Panc1 (cell line): ENCODE measurements at places on chromosomes 2 and 18.

DNA sequence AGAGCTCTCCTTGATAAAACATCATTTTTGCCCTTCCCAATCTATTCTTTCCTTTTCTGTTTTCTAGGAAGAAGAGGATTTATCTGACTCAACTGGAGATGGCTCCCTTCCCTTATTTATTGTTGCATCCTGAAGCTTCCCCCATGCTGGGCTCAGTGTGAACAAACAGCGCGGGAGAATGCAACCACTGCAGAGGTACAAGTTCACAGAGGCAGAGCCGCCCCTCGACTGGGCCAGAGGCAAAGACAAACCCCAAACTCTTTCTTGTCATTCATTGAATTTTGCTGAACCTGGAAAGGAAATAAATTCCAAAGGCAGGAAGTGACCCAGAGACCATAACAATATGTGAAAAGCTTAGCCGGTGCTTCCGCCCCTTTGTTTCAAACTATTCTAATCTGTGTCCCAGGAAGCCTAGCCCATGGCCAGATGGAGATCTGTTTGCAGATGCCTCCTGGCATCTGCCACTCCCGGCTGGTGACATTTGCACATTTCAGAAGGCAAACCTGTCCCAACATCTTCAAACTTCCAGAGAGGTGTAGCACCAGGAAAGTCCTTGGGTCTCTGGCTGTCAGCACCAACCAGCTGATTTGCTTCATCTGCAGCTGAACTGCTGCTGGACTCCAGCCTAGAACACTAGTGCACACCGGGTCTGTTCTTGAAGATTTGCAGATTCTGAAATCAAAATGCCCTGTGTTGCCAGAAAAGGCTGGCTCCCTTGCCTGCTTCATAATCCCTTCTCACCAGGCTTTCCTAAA lies 79.4 kb upstream of the MAP4K3 start:
- DNase-seq, result no peak

DNA sequence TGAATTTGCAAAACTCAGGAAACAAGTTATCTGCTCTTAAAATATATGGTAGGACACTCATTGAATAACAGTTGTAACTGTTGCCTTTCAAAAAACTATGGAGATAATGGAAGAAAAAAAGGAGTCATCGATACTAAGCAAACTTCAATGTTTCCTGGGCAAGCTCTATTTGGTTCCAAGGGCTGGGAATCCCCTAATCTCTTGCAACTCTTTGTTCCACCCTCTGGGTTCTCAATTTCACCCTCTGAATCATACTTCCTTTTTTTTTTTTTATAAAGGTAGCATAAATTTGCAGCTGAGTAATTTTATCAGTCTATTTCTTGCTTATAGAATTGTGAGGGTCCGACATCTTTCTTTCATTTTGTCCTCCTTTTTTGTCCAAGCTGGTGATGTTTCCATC lies 36.7 kb downstream of the SLC9A4 start:
- no peak for DNase-seq

- DNase-seq, result no peak
Measured at GRCh38 chr2:238456970-238457926, 30.5 kb downstream of the ASB1 start.

GRCh38 chr2:175929850-175930249 lies 72.2 kb downstream of the LNPK start:
- DNase-seq, result no peak

DNA sequence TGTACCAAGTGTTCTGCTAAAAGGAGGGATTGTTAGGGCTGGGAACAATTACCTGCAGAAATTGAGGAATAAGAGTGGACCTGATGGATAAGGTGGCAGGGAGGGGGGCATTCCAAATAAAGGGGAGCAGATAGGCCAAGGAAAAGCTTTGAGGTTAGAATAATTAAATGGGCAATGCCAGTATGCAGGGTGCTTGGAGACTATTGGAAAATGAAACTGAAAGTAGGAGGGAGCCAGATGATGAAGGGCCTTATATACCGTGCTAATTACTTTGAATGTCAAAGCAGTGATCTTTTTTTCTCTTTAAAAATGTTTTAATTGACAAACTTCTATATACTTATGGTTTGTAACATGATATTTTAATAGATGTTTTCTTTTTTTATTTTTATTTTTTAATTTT lies 42.9 kb downstream of the MMADHC start:
- DNase-seq, result no peak

GRCh38 chr2:207558079-207558491 lies 28.3 kb downstream of the CREB1 start:
- no peak for DNase-seq

- no peak for DNase-seq
Measured at GRCh38 chr2:214232271-214232670, 178.6 kb upstream of the VWC2L start.

GRCh38 chr2:65417509-65418085 lies 14.8 kb downstream of the SPRED2 start:
- no peak for DNase-seq

GRCh38 chr18:8811115-8811514 lies 105.8 kb downstream of the MTCL1 start:
- no peak for DNase-seq

DNA sequence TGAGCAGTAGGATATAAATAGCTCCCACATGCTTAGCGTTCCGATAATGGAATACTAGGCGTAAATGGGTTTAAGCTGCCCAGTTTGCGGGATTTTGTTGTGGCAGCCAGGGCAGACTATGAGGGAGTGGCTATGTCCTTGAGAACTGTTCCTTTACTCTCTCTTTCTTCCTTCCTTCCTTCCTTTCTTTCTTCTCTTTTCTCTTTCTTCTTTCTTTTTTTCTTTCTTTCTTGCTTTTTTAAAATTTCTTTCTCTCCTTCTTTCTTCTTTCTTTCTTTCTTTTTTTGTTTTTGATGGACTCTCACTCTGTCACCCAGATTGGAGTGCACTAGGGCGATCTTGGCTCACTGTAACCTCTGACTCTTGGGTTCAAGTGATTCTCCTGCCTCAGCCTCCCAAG lies 9.1 kb upstream of the PRELID3A start:
- no peak for DNase-seq

GRCh38 chr2:70905443-70906421 lies 30.0 kb upstream of the ATP6V1B1 start:
- DNase-seq, result no peak

GRCh38 chr2:205073433-205074020 lies 528.3 kb downstream of the PARD3B start:
- no peak for DNase-seq

DNA sequence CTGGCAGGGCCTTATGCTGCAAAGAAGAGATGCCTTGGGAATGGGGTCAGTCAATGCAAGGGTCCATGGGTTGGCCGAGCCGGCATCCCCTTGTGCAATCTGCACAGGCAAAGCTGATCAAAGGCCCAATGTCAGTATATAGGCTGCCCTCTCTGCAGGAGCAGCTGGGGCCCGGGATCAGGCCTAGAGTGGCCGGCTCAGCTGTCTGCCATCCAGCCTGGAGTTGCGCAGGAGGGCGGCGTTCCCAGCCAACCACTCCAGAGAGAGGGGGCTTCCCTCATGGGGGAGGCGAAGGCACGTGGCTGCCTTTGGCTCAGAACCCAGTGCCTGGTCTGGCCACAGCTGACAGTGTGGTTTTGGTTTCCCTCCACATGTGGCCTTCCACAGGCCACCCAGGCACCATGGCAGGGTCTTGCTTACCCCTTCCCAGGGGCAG lies 3.9 kb downstream of the INPP5D start:
- no peak for DNase-seq

GRCh38 chr2:138762533-138762932 lies 17.7 kb downstream of the NXPH2 start:
- no peak for DNase-seq

- DNase-seq, result no peak
Measured at GRCh38 chr18:5772306-5773105, 122.8 kb downstream of the TMEM200C start.

- no peak for DNase-seq
Measured at GRCh38 chr2:10750610-10751009, 29.2 kb downstream of the ATP6V1C2 start.

- no peak for DNase-seq
Measured at GRCh38 chr2:187364696-187365095, 83.4 kb downstream of the CALCRL start.

GRCh38 chr2:42522035-42522434 lies 28.3 kb upstream of the KCNG3 start:
- DNase-seq, result no peak

DNA sequence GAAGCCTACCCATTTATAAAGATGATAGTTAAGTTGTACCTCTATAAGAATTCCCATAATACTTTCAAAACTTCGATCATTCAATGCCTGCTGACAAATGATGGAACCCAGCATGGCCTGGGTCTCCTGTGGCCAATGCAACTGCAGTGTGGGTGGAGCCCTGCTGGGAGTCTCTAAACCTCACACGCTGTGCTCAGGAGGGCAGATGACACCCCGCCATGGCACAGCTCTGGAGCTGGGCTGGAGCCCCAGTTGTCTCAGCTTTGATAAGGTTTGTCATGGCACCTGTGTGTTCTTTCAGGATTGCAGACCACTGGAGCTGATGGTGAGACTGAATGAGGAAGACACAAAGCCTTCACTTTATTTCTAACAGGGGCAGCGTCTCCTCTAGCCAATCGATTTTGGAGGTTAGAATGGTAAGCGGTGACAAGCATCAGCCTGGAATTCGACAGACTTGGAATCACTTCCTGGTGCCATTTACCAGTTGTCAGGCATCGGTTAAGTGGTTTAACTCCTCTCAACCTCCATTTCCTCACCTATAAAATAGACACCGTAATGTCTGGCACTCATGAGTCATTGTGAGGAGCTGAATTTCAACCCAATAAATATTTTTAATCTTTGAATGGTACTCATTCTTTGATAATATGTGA lies 383.6 kb upstream of the SALL3 start:
- DNase-seq, result no peak

DNA sequence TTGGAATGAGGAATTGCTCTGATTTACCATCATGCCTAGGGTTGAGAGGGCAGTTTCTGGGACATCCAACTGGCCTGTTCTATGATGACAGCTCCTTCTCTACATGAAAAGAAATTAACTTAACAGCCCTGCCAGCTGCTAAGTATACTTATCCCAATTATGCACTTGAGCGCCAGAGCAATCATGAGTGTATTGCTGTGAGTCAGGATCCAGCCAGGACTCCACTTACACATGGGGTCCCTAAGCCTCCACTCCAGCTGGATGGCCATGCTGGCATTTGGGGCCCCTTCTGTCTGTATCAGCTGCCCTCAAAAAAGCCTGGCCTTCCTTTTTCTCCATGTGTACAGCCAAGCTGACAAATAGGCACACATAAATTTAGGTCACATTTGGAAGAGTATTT lies 481.9 kb downstream of the TMX3 start:
- no peak for DNase-seq

DNA sequence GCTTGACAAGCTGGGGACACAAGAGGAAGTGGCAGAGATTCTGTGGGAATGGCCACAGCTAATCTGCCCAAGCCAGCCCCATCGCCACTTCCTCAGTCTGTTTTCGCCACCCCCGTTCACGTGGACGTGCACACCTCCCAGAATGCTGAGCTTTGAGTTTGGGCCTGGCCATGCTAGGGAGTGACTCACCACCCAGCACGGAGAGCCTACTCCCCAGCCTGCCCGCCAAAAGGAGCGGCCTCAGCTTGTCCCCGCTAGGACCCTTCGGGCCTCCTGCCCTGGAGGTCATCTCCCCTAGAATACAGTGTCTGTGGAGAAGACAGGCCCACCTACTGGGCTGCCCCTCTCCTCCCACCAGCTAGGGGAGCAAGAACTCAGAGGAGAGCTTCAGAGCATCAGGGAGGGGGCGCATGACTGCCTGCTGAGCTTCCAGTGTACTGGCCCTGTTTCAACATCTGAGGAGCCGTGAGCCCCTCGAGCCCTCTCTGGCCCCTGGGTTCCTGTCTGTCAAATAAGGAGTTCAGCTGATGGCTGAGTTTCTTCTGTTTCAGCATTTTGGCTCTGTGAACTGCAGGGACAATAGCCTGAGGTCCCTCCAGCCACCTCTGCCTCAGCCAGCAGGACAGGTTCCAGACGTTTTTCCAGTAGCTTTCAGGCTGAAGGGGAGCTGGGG lies 5.1 kb downstream of the SLC35F6 start:
- no peak for DNase-seq

- no peak for DNase-seq
Measured at GRCh38 chr18:30679285-30679930, 363.1 kb downstream of the DSC3 start.

DNA sequence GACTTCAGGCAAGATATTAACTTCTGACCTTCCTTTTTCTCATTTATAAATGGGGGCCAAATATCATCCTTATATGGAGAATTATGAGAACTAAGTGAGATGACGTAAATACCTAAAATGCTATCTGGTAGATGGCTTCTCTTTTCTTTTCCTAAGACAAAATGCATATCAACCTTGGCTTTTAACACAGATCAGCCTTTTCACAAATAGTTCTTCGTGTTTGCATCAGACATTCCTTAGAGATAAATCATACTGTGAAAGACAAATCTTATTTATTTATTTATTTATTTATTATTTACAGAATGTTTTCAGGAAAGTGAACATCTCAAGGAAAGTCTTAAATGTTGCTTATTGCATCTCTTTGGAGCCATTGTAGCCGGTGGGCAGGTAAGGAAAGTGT lies 62.8 kb downstream of the NBEAL1 start:
- peak; percentile 10 for DNase-seq

DNA sequence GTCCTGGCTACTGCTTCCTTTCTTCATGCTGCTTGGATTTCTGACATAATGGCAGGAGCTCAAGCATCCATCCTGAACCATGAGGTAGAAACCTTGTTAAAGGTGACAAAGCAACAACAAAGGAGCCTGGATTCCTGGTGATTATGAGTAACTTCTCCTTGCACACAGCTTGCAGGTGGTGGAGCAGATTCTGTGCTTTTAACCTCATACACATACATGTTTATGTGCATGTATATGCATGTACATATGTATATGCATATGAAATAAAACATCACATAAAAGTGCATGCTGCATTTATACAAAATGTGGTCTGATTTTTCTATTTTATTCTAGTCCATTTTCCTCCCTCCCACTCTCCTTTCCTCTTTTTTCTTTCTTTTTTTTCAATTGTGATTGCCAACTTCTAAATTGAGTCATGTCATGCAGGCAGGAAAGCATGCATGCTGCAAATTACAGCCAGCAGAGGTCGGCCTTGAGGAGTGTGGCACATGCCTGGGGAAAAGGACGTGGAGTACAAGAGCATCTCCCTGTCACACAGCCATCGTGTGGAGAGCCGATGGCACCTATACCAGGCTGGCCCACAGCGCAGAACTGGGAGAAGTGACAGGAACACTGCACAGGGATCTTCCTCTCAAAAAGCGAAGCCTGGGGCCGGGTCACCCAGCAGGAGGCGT lies 17.9 kb downstream of the LCT start:
- DNase-seq, result no peak

- DNase-seq, result no peak
Measured at GRCh38 chr2:134952608-134953007, 34.0 kb downstream of the CCNT2 start.

- no peak for DNase-seq
Measured at GRCh38 chr2:230874876-230875275, 10.1 kb downstream of the ITM2C start.

DNA sequence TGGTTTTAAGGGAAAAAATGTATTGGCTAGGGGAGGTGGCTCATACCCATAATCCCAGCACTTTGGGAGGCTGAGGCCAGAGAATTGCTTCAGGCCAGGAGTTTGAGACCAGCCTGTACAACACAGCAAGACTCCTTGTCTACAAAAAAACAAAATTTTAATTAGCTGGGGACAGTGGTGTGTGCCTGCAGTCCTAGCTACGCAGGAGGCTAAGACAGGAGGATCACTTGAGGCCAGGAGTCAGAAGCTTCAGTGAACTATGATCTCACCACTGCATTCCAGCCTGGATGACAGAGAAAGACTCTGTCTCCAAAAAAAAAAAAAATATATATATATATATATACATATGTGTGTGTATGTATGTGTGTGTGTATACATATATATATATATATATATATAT lies 18.5 kb downstream of the CCDC88A start:
- no peak for DNase-seq

GRCh38 chr2:153268941-153269461 lies 209.6 kb downstream of the RPRM start:
- DNase-seq, result no peak
